NCI-H2029 (cell line): ENCODE measurements at places on chromosomes 11 and 22.

DNA sequence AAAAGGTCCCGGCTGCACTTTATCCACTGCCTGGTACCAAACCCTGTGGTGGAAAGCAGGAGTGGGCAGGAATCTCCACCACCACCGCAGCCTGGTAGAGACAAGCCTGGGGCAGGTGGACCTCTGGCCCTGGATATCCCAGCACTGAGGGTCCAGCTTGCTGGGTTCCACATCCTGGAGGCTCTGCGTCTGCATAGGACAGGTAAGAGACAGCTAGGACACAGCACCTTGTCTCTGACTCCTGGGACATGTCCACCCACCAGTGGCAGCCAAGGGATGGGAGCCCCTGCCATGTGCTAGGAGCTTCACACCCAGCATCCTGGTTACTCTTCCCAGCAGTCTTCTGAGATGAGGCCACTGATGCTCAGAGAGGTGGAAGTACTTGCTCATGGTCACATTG, 105.5 kb downstream of the MYO18B start:
- DNase-seq: no peak

DNA sequence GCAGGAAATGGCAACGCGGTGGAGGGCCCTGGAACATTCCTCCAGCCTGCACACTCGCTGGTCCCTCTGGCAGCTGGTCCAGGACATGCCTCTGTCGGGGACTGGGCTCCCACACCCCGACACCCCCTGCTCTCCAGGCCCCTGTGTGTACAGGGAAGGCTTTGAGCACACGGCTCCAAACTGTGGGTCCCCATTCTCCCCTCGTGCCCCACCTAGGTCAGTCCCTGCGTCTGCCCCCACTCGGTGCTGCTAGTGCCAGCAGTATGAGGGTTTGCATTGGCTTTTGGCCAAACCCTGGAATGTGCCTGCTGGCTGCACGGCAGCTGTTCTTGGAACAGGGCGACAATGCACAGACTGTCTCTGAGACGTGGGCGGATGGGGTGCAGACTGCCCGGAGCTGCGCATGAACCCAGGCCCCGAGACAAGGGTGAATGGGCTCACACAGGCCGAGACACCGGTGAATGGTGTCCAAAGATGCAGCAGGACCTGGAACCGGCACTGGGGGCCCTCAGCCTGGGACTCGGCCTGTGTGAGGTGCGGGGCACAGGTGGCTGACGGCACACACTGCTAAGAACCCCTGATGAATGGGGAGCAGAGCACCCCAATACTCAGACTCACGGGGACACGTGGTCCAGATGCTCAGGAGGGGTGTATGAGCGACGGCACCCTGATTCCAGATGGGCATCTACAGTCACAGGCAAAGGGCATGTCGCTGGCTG, 7.5 kb upstream of the SYT8 start:
- DNase-seq: peak; percentile 84

DNA sequence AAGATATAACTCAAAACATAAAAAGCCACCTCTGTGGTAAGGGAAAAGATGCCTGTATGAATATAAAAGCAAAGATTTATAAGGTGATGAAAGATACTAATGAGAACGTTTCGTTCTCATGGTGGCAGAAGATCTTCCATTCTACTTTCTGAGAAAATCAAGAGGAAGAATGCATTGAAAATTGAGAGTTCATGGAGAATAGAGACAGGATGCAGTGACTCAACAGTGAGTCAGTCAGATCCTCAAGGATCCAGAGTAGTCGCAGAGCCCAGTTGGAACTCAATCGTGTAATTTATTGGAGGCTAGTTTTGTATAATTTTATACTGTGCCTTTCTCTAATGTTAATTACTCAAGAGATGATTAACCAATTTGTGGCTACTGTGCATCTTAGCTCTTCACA, 73.3 kb downstream of the ENTHD1 start:
- no peak for DNase-seq

- peak; percentile 42 for DNase-seq
Observed at GRCh38 chr11:92667486-92668152, 301.8 kb upstream of the MTNR1B start.

- DNase-seq: no peak
Observed at GRCh38 chr22:46439111-46439510, 98.3 kb downstream of the CELSR1 start.

GRCh38 chr11:7927635-7928034, 3.4 kb downstream of the OR10A6 start:
- no peak for DNase-seq
